Activated T-helper 2 cell treated with anti-CD3 and anti-CD28 coated beads, Interferon-gamma antibody, Interleukin-2, Interleukin-4, amounts not matched to agents 10 μg/mL and 5 μg/mL and 100 μg/mL, durations not matched to agents 14 hours and 24 hours and 36 hours (primary cell): ENCODE measurements at places on chromosomes 3 and 15.

DNA sequence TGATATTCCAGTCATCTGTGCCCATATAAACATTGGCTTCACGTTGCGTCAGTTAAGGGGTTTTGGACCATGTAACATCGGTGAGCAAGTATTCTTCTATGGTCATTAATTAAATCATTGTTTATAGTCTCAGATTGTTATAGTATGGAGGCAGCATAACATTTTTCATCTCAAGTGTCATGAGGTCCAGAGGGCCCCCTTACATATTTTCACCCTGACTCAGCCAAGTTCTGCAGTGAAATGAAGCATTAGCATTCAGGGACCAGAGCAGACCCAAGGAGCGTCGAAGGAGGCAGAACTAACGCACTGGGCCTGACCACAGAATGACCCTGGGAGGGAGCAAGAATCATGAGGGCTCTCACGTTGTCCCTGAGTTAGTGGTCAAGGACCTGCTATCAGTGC lies 171.5 kb downstream of the LRTM1 start:
- DNase-seq: no peak

DNA sequence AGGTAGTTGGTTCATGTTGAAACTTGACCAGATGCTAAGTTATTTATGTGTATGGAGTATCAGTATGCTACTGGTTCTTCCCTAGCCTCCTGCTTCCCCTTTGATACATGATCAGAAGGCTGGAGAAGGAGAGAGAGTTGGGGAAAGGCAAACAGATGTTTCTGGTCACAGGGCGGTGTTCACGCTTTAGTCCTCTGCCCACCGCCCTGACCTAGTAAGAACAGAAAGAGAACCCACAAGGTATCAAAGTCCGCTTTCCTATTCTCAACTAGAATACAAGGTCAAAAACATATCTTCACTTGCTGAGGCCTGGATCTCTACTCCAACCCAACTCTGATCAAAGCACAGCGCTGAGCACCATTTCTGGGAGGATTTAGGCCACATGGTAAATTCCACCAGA lies 55.5 kb downstream of the NCEH1 start:
- no peak for DNase-seq

DNA sequence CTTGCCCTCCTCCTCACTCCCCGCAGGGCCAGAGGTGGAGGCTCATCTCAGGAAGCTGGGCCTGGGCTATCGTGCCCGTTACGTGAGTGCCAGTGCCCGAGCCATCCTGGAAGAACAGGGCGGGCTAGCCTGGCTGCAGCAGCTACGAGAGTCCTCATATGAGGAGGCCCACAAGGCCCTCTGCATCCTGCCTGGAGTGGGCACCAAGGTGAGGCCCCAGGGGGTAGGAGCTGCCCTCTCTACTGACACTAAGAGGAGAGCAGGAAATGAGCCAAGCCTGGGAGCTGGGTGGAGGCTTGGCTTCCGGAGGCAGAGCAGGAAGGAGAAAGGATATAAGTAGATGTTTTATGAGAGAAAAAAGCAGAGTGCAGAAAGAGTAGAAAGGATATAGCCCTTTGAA lies 4.9 kb downstream of the OGG1 start:
- no peak for DNase-seq

DNA sequence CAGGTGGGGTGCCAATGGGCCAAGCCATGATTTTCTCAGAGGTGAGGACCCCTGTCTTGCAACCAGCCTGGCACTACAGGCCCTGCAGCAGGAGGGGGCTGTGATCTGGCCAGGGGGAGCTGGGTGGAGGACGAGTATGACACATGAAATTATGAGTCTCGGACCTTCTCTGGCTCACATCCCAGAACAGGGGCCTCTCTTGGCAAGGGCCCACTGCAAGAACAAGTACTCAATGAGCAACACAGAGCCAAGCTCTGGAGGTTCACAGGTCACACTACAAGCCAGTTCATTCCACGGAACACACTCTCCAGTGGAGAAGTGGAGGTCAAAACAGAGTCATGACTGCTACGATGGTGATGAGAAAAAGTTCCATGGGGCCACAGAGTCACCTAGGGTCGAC lies 28.3 kb downstream of the CCDC32 start:
- DNase-seq: no peak

DNA sequence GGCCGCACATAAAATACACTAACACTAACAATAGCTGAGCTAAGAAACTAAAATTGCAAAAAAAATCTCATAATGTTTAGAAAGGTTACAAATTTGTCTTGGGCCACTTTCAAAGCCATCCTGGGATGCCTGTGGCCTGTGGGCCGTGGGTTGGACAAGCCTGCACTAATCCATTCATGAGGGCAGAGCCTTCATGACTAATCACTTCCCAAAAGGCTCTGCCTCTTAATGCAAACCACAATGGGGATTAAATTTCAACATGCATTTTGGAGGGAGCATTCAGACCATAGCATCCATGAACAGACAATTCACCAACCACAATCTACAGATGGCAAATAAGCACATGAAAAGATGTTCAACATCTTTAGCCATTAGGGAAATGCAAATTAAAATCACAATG lies 128.2 kb downstream of the SUCLG2 start:
- no peak for DNase-seq
